CD8-positive, alpha-beta T cell (primary cell): ENCODE measurements at places on chromosomes 6 and 20.

DNA sequence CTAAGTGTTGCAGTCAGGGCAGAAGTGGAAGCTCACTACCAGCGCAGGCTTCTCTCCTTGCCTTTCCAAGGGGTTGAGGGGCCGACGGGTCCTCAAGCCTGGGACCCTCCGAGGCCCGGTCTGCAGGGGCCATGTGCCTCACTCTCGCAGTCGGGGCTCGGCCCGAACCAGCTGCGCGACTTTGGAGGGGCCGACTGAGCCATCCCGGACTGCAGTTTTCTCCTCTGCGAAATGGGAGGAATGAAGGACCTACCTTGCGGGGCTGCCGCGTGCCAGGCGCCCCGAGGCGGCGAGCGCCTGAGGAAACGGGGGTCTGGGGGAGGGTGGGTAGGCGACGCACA, 5.6 kb downstream of the LZTS3 start:
- DNase-seq: no peak

DNA sequence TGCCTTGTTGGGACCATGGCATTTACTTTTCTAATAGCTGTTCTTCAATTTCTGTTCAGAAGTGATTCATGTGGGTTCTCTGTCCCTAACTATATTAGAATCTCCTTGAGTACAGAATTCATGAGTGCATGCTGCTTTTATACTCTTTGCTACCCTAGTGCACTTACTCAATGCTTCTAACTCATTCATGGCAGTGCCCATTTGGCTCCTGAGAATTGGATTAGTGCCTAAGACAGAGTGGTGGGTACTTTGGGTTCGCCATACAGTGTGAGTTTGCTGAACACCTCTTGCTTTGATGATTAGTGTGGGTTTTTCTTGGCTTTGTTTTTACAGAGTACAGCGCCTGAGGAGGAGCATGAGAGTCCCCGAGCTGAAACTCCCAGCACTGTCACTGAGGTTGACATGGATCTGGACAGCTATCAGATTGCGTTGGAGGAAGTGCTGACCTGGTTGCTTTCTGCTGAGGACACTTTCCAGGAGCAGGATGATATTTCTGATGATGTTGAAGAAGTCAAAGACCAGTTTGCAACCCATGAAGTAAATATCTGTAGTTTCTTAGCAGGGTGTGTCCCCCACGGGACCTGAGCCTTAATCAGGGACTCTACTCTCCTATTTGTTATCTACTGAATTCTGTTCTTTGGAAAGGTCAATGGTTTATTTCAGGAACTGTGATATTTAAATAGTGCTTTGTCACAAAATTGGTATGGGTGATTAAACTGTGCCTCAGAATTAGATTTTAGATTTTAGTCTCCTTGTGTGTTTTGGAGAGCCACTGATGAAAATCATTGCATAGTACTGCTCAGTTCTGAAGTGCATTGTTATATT, 150.7 kb downstream of the UTRN start:
- no peak for DNase-seq

DNA sequence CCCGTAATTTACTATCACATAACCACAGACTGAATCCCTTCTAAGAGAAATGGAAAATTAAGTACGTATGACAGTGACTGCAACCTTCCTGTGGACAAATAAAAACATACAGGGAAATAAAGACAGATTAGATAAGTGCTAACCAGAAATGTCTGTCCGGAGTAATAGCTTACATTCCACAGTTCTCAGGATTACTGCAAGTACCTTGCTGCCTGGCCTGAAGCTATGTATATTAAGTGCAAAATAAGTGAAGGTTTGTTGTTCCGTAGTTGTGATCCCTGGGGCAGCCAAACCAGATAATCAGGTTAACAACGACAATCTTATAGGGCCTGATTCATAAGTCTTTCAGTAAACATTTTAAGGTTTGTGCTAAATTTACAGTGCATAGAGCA, 2.8 kb downstream of the NEDD9 start:
- no peak for DNase-seq

- no peak for DNase-seq
Measured at GRCh38 chr20:32497589-32498224, 87.4 kb downstream of the NOL4L start.

GRCh38 chr6:138434925-138435324, 30.9 kb downstream of the HEBP2 start:
- DNase-seq: no peak
